Activated naive CD8-positive, alpha-beta T cell treated with anti-CD3 and anti-CD28 coated beads for 36 hours (primary cell): ENCODE measurements at places on chromosomes 7 and 10. TPM values are rescaled to one million over a fixed set of nuclear protein-coding genes. Genes with fewer than 3 reads are reported as not detected.

- H3K27ac ChIP-seq, result no peak overlapping the region
- no peak overlapping the region for H3K4me3 ChIP-seq
- no peaks in the 10 kb centered on the region for H3K27me3 ChIP-seq
- peaks cover 10% of the 10 kb centered on the region for H3K4me1 ChIP-seq
Observed at GRCh38 chr7:108404509-108405420, 51.5 kb downstream of the NRCAM start.

GRCh38 chr10:110772454-110773025 is 99.2 kb upstream of the PDCD4 start:
- H3K36me3 ChIP-seq, result no peaks in the 10 kb centered on the region
- H3K27ac ChIP-seq, result peak overlapping the region; percentile 50
- peaks cover 49% of the 10 kb centered on the region for H3K4me1 ChIP-seq
- no peak overlapping the region for H3K4me3 ChIP-seq
- no peak for DNase-seq

DNA sequence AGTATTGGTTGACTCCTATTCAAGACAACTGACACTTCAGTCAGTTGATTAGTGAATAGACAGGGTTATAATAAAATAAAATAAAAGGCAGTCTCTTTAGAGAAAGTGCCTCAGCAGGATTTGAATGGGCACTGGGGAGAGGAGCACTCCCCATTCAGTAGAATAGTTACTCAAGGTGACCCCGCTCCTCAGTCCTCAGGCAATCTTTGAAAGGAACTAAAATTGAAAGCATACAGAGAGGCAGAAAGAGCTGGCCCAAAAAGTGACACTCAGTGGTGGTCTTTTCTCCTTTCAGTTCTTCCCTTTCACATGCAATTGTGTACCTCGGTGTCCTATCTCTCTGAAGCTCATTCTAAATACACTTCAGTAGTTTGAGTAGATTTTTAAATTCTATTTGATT is 47.4 kb upstream of the MACC1 start:
- no peak overlapping the region for H3K4me3 ChIP-seq
- no peaks in the 10 kb centered on the region for H3K27me3 ChIP-seq
- no peak overlapping the region for H3K27ac ChIP-seq
- no peaks in the 10 kb centered on the region for H3K4me1 ChIP-seq

DNA sequence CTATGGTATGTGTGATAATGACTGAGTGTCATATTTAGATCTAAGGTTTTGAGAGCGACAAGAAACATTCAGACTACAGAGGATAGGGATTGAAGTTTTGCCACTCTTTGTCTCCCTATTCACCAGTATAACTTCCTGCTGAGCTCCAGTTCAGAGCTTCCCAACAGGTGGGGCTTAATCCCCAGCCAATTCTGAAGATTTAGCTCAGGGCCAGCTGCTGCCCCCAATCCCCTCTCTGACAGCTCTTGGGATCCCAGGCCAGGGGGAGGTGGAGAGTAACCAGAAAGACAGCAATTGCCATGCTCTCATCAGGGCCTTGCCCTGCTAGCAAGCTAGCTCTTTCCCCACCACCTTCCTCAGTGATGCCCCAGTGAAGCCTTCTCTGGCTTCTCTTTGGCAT is 57.8 kb downstream of the TRIL start:
- H3K4me1 ChIP-seq, result peaks cover 2% of the 10 kb centered on the region
- H3K27me3 ChIP-seq, result peaks cover 23% of the 10 kb centered on the region
- no peak overlapping the region for H3K4me3 ChIP-seq
- no peaks in the 10 kb centered on the region for H3K36me3 ChIP-seq

Gene STK31
- not detected for total RNA-seq

Gene CAV2
- not detected for total RNA-seq

- no peak overlapping the region for H3K27ac ChIP-seq
- H3K4me1 ChIP-seq, result no peaks in the 10 kb centered on the region
- H3K27me3 ChIP-seq, result no peaks in the 10 kb centered on the region
- H3K36me3 ChIP-seq, result no peaks in the 10 kb centered on the region
- no peak overlapping the region for H3K4me3 ChIP-seq
Observed at GRCh38 chr10:56298941-56299340, 62.1 kb downstream of the ZWINT start.
